T follicular helper cell (primary cell): ENCODE measurements at places on chromosomes 7 and 10.
A peak's percentile ranks its signal among the peaks of the same experiment; 100 is the strongest.

DNA sequence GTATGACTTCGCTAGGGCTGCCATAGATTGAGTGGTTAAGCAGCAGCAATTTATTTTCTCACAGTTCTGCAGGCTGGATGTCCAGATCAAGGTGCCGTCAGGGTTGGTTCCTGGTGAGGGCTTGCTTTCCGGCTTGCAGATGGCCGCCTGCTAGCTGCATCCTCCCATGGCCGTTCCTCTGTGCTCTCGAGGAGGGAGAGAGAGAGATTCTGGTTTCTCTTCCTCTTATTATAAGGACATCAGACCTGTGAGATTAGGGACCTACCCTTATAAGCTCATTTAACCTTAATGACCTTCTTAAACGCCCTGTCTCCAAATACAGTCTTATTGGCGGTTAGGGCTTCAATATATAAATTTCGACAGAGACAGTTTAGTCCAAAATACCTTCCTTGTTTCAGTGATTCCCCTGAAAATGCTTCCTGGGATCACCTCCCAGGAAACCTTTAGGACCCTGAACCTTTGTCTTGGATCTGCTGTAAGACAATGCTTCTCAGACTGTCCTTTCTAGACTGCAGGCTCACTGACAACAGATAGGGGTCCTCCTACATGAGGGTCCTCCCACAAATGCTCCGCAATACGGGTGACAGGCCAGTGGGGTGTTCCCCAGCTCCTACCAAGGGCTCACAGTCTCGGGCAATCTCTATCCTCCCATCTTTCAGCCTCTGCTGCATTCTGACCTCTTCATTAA, 82.5 kb upstream of the BAIAP2L1 start:
- DNase-seq, result no peak

GRCh38 chr10:10326116-10326515, 691.6 kb upstream of the CELF2 start:
- no peak for DNase-seq

DNA sequence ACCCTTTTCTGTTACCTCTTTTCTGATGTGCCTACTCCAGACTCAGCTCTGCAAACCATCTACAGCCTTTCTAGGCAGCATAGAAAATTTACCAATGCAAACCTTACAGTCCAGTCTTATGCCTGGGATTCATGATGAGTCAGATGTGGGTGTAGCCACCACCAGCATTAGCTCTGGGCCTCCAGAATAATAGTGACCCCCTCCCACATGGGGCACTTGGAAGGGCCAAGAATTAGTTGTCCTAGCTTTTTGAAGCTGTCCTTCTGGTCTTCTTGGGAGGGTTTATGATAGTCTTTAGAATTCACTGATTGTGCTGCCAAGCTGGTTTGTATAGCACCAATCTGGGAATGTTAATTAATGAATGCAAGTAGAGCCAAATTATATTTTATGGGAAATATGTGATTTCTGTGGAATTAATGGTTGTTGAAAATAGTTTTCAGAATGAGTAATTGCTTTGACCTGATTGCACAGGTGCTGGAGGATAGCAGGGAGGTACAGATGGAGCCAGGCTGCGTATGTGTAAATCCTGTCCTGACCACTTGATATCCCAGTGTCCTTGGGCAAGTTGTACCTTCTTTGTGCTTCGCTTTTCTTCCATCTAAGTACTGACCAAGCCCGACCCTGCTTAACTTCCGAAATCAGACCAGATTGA, 94.8 kb downstream of the CPED1 start:
- no peak for DNase-seq

DNA sequence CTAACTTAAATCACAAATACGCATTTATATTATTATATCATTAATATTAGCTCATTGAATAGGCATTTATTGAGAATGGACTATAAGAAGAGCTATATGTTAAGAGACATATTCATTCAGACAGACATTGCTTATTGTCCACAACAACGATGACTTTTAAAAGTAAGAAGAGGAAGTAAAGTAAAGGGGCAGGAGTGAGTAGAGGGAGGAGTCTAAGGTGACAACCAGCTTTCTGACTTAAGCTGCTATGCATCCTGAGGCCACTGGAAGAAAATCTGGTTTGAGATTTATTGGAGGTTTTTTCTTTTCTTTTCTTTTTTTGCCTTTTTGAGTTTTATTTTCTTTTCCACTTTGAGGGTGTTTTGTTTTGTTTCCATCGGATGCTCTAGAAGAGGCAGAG, 723.5 kb downstream of the GRM8 start:
- no peak for DNase-seq

- no peak for DNase-seq
Observed at GRCh38 chr10:18136073-18136791, 4.0 kb upstream of the CACNB2 start.

- DNase-seq, result no peak
Observed at GRCh38 chr7:4724648-4725013, 42.5 kb downstream of the FOXK1 start.

DNA sequence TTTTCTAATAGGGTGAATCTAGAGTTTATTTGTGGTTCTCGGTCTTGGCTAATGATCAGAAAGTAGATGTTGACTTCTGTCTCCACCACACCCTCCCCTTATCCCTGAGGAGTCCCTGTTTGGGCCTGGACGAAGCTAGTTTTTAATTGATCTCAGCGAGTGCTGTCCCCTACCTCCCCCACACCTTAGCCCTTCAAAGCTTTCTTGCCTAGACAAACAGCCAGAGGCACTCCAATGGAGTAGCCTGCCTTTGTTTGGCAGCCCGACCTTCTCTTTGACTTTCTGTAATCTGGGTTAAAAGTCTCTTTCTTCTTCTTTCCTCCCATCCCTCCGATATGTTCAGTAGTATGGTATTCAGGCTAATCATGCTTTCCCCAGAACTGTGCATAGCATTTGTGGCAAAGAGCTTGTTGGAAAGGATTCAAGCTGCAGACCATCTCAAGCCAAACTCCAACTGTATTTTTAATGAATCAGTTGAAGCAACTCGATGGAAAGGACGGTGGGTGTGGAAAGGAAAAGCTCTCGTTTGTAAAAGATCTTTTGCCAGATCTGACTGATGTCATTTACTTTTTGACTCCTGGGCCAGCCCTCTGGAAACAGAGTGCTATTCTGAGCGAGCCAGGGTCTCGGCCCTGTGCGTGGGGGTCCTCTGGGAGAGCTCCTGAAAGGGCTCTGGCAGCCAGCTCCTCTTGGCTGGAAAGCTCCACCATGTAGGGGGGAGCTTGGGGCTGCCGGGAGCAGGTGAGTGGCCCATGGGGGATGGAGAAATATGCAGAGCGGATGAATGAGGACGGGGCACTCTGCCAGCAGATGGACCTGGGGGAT, 4.5 kb downstream of the FAM180A start:
- no peak for DNase-seq

DNA sequence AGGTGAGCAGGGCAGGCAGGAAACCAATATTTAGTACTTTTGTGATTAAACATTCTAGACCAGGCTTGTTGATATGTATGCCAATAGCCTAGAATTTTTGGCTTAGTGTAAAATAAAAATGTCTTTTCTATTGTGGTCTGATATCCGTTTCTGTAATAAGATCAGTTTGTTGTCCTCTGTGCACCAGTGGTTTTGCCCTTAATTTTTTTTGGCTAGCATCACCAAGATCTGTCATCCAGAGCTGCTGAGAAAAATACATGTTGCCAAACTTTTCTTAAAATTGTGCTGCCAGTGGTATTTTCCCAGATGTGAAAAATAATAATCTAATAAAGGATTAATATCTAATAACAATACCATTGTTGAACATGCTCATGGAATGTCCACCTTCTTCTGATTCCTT, 115.6 kb downstream of the TWIST1 start:
- no peak for DNase-seq

DNA sequence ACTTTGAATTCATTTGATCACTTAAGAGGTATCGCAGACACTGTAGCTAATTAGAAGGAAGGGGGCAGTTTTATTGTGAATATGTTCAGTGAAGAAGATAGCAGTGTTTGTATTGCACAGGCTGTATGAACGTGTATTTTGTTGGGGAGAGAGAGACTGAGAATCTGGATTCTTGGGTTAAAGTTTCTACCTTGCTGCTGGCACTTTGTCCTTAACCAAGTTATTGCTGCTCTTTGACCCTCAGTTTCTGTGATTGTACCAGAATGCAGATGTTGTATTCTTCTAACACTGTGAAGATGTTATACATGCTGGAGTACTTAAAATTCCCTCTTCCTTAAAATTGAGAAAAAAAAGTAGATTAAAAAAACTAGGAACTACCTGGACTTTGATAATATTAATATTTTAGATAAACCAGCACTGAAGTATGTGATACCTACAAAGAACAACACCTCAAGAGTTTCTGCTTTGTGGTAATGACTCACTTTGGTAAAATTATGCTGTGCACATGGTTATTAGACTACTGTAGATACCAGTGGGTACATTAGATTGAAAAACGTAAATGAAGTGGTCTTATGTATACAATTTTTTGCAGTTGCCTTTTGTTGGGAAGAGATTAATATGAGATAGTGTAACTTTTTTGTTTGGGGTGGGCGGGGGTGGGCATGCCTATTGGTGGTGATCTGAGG, 321.3 kb downstream of the AUTS2 start:
- no peak for DNase-seq

GRCh38 chr10:10699427-10699826, 318.2 kb upstream of the CELF2 start:
- no peak for DNase-seq

GRCh38 chr10:44300666-44301649, 83.9 kb downstream of the CXCL12 start:
- DNase-seq, result no peak

GRCh38 chr10:69616358-69616757, 13.7 kb upstream of the FAM241B start:
- no peak for DNase-seq

- DNase-seq, result no peak
Observed at GRCh38 chr10:36542493-36542892, 582.9 kb upstream of the ANKRD30A start.

GRCh38 chr10:61066661-61067344, 122.8 kb upstream of the RHOBTB1 start:
- no peak for DNase-seq

GRCh38 chr7:2610466-2610865, 21.3 kb upstream of the TTYH3 start:
- no peak for DNase-seq

- peak; percentile 3 for DNase-seq
Observed at GRCh38 chr7:112550468-112551060, 69.8 kb downstream of the LSMEM1 start.

DNA sequence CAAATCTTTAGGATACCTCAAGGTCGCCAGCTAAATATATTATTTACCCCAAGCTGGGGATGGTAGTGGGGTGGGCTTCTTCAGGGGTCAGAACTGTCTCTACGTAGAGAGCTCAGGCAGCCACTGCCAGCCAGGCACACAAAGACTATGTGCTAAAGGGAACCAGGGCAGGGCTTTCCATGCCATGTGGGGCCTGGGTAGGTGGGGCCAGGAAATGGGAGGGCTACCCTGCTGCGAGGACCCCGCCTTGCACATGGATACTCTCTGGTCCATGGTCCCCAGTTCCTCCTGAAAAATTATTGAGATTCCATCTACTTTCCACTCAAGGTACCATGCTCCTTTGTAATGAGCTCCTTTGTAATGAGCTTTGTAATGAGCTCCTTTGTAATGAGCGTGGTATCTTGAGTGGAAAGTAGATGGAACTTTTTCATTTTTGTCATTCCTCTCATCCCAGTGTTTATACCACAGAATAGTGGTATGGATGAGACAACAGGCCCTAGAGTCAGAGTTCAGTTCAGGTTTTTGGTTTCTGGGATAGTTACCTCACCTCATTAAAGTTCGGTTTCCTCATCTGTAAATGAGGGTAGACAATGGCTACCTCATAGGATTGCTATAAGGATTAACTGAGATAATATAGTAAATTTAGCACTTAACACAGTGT, 5.8 kb downstream of the SYNPO2L start:
- DNase-seq, result no peak

- DNase-seq, result no peak
Observed at GRCh38 chr10:69757553-69758309, 44.0 kb upstream of the COL13A1 start.

- no peak for DNase-seq
Observed at GRCh38 chr7:31126976-31127375, 74.9 kb downstream of the ADCYAP1R1 start.

- no peak for DNase-seq
Observed at GRCh38 chr10:4051011-4051640, 266.1 kb upstream of the KLF6 start.

DNA sequence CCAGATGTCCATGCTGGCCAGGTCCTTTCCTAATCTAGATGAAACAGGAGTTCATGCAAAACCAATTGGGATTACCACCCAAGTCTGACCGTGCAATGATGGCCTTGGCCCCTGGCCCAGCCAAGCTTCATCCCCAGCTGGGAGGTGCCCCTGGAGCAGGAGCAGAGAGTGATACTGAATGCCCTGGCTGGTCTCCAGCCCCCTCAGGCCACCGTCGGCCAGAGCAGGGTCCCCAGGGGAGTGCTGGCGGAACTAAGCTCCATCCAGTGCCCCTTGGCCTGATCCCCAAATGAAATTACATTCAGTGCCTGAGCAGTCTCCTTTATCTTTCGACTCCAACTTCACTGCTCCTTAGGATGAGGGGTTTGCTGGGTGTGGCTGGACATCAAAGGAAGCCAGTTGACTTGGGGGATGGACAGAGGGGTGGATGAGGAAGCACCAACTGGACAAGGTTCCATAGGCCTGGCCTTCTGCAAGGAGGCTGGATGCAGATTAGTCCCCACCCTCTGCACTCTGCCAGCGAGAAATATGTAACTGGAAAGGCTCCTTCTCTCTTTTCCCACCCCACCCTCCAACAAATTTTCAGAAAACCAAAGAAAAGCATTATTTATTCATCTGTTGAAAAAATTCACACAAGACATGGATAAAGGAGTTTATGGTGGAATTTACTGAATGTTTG, 275.5 kb downstream of the PLXNA4 start:
- DNase-seq, result no peak

- peak; percentile 43 for DNase-seq
Observed at GRCh38 chr7:142482891-142483658, 225.2 kb upstream of the PRSS58 start.

DNA sequence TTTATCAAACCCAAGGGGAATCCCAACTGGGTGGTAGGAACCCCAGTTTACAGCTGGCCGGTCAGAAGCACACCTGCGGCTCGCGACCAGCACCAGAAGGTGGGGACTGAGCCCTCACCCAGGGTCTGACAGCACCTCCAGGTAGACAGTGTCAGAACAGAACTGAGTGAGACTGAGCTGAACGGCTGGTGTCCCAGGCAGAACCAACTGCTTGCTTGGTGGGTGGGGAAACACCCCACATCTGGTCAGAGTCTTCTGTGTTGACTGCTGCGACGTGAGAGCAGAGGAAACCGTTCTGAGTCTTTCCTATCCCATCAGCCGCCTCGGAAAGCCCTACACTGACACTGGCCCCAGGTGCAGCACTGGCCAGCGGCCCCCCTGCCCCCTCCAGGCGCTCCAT, 160.7 kb downstream of the MAD1L1 start:
- no peak for DNase-seq

GRCh38 chr10:75556320-75556719, 124.9 kb downstream of the LRMDA start:
- DNase-seq, result no peak

- no peak for DNase-seq
Observed at GRCh38 chr7:157210682-157211081, 72.0 kb downstream of the UBE3C start.

GRCh38 chr10:74898201-74898976, 72.0 kb downstream of the KAT6B start:
- DNase-seq, result no peak

- no peak for DNase-seq
Observed at GRCh38 chr10:95697429-95697828, 3.7 kb upstream of the TCTN3 start.
